ENCODE measurements at places on chromosomes 16 and 17.

- DNase-seq, result no peak
Measured at GRCh38 chr16:7330709-7331108, 1.9 kb upstream of the RBFOX1 start.

DNA sequence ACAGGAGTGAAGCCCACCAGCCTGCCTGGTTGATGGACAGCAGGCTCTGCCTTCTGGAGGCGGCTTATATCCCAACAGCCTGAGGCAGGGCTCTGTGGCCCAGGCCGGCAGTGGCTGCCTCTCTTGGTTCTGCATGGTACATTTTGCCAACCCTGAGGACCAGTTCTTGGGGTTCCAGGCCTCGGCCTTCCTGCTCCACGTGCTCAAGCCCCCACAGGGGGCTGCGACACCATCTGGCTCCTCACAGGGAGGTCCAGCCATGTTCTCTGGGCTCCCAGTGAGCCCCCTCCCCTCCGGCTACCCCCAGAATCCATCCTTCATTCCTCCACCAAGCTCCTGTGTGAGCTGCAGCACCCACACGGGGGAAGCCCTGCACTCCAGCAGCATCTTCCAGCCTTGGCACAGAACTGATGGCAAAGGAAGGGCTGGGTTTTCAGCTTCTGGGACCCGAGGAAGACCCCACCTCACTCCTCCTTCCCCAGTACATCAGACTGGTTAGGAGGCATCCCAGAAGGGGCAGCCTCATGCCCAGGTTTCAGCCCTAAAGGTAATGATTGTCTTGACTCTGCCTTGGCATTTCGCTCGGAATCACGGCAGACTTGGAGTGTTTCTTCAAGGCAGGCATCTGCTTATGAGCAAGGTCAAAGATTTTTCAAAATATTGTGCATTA lies 231.2 kb downstream of the CPPED1 start:
- DNase-seq, result no peak

- DNase-seq, result no peak
Measured at GRCh38 chr16:16073001-16073545, 123.7 kb downstream of the ABCC1 start.

DNA sequence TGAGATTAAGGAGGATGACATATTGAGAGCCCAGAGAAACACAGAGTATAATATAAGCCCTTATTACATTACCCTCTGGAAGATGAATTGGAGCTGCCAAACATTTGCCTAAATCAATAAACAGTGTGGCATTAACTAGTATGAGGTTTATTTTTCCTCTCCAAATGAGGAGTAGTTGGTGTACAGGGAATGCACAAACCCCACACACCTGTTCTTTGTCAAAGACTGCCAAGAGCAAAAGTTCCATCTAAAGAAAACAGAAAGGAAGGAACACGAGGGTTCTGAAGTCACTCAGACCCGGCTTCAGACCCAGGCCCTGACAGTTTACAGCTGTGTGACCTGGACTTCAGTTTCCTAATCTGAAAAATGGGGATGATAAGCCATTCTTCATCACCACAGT lies 138.1 kb downstream of the SHISA9 start:
- DNase-seq, result no peak

- DNase-seq, result no peak
Measured at GRCh38 chr16:8998108-8998507, 34.4 kb upstream of the USP7 start.

DNA sequence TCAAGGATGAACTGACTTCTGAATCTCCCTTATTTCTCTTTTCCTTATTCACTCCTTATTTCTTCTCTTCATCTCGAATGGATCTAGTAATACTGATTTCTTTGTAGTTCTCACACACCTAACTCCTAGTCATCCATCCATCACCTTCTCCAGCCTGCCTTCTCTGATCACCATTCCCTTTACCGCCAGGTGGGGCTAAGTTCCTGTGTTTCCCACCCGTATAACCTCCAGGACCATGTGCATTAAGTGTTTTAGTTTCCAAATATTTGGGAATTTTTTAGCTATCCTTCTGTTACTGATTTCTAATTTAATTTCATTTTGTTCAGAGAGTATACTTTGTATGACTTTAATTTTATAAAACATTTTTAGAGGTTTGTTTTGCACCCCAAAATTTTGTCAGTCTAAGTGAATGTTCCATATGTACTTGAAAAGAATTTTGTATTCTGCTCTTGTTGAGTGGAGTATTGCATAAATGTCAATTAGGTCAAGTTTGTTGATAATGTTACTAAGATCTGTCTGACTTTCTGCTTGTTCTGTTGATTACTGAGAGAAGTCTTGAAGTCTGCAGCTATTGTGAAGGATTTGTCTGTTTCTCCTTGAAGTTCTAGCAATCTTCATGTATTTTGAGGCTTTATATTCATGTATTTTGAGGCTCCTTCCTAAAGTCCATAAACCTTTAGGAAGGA lies 8.8 kb downstream of the BPTF start:
- DNase-seq, result no peak

- no peak for DNase-seq
Measured at GRCh38 chr17:39769974-39770587, 32.3 kb downstream of the GRB7 start.

DNA sequence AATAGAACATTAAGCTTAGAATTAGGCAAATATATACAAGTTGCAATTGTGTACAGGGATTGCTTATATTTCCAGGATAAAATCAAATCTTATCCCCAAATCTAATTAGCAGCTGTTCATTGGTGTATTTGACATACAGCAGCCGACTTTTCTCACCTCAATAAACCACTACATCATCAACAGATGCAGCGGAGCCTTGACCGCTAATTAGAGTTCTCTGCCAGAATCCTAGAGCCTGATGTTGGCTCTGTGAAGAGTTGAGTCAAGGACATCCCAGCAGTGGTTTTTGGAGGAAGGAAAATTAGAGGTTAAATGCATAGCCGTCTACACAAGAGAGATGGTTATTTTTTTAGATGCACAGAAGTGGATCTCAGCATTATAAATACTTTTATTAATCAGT lies 221.9 kb upstream of the CACNG5 start:
- no peak for DNase-seq

- no peak for DNase-seq
Measured at GRCh38 chr16:16868727-16869126, 489.8 kb downstream of the NPIPA7 start.
